Hepatocyte (in vitro differentiated cells): ENCODE measurements at places on chromosomes 16 and 17.
A peak's percentile ranks its signal among the peaks of the same experiment; 100 is the strongest.

GRCh38 chr16:12535535-12536411, 267.9 kb downstream of the CPPED1 start:
- no peak overlapping the region for H3K27ac ChIP-seq
- no peak overlapping the region for H3K4me3 ChIP-seq
- H3K4me1 ChIP-seq: peaks cover 8% of the 10 kb centered on the region
- peak; percentile 54 for DNase-seq
- no peaks in the 10 kb centered on the region for H3K27me3 ChIP-seq
- no peaks in the 10 kb centered on the region for H3K36me3 ChIP-seq

GRCh38 chr16:77617553-77617952, 104.8 kb upstream of the NUDT7 start:
- H3K27me3 ChIP-seq: no peaks in the 10 kb centered on the region
- DNase-seq: no peak
- no peaks in the 10 kb centered on the region for H3K36me3 ChIP-seq
- H3K4me1 ChIP-seq: no peaks in the 10 kb centered on the region
- H3K4me3 ChIP-seq: no peak overlapping the region

DNA sequence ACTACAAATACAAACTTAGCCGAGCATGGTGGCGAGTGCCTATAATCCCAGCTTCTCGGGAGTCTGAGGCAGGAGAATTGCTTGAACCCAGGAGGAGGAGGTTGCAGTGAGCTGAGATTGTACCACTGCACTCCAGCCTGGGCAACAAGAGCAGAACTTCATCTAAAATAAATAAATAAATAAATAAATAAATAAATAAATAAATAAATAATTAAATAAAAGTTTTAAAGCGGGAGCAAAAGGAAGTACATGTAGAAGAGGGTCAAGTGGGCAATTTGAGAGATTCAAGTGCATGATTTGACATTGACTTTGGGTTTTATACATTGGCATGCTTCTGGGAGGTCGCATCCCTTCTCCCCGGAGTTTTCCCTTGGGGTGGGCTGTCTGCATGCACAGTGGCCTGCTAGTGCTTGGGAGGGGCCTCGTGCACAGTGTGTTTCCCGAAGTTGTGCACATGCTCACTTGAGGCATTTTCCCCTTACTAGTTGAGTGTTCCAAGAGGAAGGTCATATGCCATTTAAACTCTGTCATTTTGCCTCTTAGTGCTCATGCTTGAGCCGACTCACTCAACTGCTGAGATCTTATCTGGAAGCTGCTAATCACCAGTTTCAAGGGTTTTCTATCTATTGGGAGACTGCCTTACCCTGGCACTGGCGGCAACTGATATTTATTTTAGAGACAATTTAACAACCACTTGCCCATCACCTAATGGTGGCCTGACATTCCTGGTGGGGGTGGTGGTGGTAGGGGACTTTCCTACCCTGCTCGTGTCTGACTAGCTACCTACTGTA, 193.2 kb upstream of the MPHOSPH6 start:
- H3K4me3 ChIP-seq: no peak overlapping the region
- H3K27ac ChIP-seq: no peak overlapping the region
- H3K36me3 ChIP-seq: no peaks in the 10 kb centered on the region
- H3K4me1 ChIP-seq: no peaks in the 10 kb centered on the region

DNA sequence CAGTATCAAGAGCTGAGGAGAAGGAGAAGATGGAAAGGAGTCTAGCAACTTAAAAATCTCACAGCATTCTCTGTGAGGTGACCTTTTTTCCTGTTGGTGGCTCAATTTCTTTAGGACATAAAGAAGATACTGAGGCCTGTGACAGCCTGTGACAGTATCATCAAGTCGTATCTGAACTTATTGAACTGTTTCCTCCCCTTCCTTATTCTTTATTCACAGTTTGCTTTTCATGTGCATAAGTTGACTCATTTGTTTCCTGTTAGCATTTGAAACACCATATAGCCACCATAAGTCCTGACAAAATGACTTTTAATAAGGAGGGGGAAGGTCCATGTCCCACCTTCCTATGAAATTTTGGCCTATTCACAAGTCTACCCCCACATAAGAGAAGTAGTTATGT, 8.9 kb downstream of the UNK start:
- no peaks in the 10 kb centered on the region for H3K36me3 ChIP-seq

DNA sequence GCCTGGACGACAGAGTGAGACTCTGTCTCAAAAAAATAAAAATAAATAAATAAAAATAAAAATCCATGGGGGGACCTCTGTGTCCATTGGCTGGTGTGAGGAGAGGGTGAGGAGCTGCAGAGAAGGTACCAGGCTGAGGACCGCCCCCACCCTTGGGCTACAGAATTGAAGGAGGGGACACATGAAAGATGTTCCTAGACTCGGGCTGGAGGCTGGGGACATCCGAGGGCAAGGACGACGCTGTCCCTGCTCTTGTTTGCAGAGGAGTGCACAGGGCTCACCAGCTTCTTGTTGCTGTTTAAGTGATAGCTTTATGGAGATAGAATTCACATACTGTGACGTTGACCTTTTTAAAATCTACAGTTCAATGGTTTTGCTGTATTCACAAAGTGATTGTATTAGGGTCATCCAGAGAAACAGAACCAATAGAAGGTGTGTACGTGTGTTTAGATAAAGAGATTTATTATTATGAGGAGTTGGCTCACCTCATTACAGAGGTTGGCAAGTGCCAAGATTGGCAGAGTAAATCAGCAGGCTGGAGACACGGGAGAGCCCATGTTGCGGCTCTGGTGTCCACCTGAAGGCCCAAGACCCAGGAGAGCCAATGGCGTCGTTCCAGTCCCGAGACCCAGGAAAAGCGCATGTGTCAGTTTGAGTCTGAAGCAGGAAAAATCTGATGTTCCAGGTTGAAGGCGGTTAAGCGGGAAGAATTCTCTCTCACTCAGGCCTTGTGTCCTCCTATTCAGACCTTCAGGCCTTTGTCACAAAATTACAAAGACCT, 320.7 kb downstream of the SEC14L1 start:
- no peak for DNase-seq
- H3K36me3 ChIP-seq: no peaks in the 10 kb centered on the region
- peak overlapping the region; percentile 96 for H3K27ac ChIP-seq
- H3K4me1 ChIP-seq: peaks cover 66% of the 10 kb centered on the region
- H3K4me3 ChIP-seq: no peak overlapping the region

DNA sequence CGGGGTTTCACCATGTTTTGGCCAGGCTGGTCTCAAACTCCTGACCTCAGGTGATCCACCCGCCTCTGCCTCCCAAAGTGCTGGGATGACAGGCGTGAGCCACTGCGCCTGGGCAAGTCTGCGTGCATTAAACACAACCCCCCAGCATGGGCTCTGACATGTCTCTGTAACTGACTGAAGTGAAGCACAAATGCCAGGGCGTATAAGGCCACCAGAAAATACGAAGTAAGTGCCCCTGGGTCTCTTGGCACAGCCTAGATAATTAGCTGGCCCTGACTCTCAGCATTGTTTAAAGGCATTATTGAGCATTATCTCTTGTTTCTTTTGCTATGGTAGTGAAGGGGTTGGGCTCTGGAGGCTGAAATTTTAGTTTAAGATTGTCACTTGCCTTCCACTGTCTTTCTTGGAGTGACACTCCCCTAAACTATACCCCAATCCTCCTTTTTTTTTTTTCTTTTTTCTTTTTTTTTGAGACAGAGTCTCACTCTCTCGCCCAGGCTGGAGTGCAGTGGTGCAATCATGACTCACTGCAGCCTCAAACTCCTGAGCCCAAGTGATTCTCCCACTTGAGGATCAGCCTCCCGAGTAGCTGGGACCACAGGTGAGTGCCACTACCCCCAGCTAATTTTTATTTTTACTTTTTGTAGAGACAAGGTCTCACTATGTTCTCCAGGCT, 8.2 kb upstream of the SEC14L1 start:
- no peaks in the 10 kb centered on the region for H3K36me3 ChIP-seq
- peak overlapping the region; percentile 43 for H3K27ac ChIP-seq
- no peak for DNase-seq
- peaks cover 18% of the 10 kb centered on the region for H3K4me1 ChIP-seq

DNA sequence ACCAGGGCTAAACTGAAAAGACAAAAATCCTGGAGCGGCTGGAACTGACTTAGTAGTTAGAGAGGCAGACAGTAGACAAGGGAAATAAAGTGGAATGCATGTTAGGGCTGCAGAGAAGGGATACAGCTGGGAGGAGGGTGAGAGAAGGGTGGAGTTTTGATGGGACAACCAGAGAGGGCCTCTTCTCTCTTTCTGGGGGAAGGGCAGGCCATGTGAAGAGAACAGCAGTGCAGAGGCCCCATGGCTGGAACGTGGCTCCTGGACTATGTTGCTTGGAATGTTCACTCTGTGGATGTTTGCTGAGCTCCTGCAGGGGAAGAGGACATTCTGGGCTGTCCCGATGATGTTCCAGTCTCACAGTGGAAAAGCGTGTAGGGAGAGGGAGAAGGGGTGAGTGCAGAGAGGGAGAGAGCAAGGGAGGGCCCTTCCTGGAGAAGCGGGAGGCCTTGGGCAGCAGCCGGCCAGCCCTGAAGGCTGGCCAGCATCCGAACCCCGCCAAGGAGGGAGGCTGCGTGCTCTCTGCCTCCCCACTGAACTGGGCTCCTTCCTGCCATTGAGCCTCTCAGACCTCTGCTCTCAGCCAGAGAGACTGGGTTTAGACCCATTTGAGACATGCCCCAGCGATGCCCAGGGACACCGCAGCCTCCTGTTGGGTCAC, 33.1 kb upstream of the GSE1 start:
- no peaks in the 10 kb centered on the region for H3K36me3 ChIP-seq
- peaks cover 74% of the 10 kb centered on the region for H3K4me1 ChIP-seq
- H3K27ac ChIP-seq: peak overlapping the region; percentile 71
- no peak overlapping the region for H3K4me3 ChIP-seq
- no peak for DNase-seq
- no peaks in the 10 kb centered on the region for H3K27me3 ChIP-seq

- H3K27ac ChIP-seq: no peak overlapping the region
- no peak overlapping the region for H3K4me3 ChIP-seq
- H3K27me3 ChIP-seq: no peaks in the 10 kb centered on the region
- no peaks in the 10 kb centered on the region for H3K36me3 ChIP-seq
- no peak for DNase-seq
Measured at GRCh38 chr17:41504246-41504977, 1.0 kb downstream of the KRT13 start.

- no peaks in the 10 kb centered on the region for H3K27me3 ChIP-seq
- H3K27ac ChIP-seq: peak overlapping the region; percentile 64
- H3K4me1 ChIP-seq: peaks cover 49% of the 10 kb centered on the region
- H3K4me3 ChIP-seq: no peak overlapping the region
- DNase-seq: peak; percentile 69
Measured at GRCh38 chr17:77146882-77147281, 6.1 kb downstream of the SEC14L1 start.

DNA sequence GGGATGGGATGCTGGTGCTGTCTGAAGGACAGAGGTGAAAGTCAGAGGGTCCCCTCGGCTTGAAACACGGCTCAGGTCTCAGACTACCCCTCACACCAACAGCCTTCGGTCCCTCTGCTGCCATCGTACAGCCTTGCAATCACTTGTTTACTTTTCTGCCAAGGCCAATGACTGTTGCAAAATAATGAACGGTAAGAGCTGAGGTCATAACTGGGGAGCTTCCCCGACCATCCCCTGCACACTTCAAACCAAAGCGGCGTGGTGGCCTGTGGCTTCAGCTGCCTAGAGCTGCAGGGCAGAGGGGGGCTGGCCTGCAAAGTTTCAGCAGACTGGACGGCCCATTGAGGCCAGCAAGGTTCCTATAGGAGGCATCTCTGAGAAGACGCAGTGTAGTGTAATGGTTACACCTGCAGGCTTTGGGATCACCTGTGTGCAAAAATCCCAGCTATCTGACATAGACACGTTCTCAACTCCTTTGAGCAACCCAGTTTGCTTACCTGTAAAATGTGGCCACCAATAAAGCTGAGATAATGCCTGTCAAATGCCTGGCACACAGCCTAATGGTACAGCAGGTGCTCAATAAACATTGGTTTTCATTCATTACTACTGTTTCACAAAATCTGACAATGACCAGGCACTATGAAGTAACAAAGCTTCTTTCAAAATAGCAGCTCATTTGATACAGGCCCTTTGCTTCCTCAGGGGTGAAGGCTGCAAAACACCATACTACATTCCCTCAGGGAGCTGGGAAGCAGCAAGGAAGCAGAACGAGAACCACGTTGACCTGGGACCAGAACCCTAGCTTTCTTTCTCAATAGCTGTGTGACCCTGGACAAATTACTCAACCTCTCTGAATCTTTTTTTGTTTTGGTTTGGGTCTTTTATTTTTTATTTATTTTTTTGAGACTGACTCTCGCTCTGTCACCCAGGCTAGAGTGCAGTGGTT, 5.0 kb downstream of the PAM16 start:
- peaks cover 15% of the 10 kb centered on the region for H3K4me1 ChIP-seq
- no peaks in the 10 kb centered on the region for H3K27me3 ChIP-seq
- no peak overlapping the region for H3K4me3 ChIP-seq
- H3K36me3 ChIP-seq: no peaks in the 10 kb centered on the region
- H3K27ac ChIP-seq: peak overlapping the region; percentile 36
- no peak for DNase-seq

GRCh38 chr16:17269439-17269838, 201.3 kb downstream of the XYLT1 start:
- H3K27ac ChIP-seq: no peak overlapping the region
- H3K4me3 ChIP-seq: no peak overlapping the region

GRCh38 chr16:31467151-31467773, 4.7 kb upstream of the TGFB1I1 start:
- no peak overlapping the region for H3K27ac ChIP-seq
- no peak overlapping the region for H3K4me3 ChIP-seq
- no peaks in the 10 kb centered on the region for H3K27me3 ChIP-seq
- H3K4me1 ChIP-seq: peaks cover 10% of the 10 kb centered on the region

- H3K36me3 ChIP-seq: peaks cover 5% of the 10 kb centered on the region
- H3K27me3 ChIP-seq: no peaks in the 10 kb centered on the region
- no peaks in the 10 kb centered on the region for H3K4me1 ChIP-seq
- H3K4me3 ChIP-seq: no peak overlapping the region
- no peak for DNase-seq
- H3K27ac ChIP-seq: no peak overlapping the region
Measured at GRCh38 chr16:23433261-23433920, 19.6 kb downstream of the COG7 start.

GRCh38 chr16:27769561-27770255, 219.8 kb downstream of the KATNIP start:
- H3K27ac ChIP-seq: no peak overlapping the region
- H3K27me3 ChIP-seq: no peaks in the 10 kb centered on the region
- no peaks in the 10 kb centered on the region for H3K36me3 ChIP-seq
- no peak for DNase-seq
